ENCODE measurements at places on chromosomes 4 and X.
A peak's percentile ranks its signal among the peaks of the same experiment; 100 is the strongest.

DNA sequence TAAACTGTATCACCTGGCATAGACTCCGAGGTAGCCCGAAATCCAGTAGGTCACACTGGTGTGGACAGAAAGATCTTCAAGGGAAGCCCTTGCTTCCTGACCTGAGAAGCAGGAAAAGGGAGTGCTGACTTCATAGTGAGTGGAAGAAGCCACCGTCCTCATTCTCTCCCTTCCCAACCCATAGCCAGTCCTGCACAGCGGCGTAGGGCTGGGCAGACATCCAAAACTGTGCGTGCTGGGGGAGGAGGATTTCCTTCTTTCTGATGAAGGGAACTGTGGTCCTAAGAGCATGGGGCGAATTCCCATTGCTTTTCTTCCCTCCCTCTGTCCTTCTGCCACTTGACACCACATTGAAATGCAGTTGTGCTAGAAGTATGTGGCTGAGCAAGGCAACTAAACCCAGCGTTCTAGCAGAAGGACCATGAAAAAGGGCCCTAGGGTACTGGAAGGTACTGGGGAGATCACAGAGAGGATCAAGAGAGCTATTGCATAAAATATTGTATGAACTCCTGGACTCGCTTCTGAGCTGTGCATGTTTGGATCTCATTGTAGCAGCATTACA, 66.9 kb downstream of the STOX2 start:
- no peak for DNase-seq

- DNase-seq, result no peak
Measured at GRCh38 chr4:101050088-101050836, 297.1 kb downstream of the PPP3CA start.

GRCh38 chrX:136390921-136391320, 90.2 kb downstream of the ADGRG4 start:
- DNase-seq, result no peak

DNA sequence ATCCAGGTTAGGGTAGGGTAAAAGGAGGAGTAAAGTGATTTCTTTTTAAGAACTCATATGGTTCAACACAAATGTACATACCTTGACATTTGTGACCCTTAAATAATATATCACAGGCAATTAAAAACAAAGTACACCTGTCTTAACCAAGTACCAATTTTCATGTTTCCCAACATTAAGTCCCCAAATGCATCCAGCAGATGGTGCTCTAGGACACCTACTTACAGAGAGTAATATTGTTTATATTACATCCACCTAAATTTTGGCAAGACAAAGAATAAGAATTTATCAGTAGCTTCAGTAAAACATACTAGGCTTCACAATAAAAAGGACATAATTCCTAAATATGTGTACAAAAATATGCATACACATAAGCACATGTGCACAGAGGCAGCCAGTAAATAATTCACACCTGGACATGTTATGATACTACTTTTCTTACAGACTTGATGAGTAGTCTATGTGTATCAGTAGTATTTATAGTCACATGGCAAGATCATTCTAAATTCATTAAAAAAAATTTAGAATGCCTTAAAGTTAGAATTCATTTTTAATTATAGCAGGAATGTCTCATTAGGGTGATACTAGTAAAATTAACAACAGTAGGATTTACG, 219.7 kb downstream of the DCLK2 start:
- DNase-seq, result peak; percentile 15

GRCh38 chrX:45788941-45789348, 588.3 kb upstream of the DIPK2B start:
- DNase-seq, result no peak

- DNase-seq, result no peak
Measured at GRCh38 chr4:62523256-62523655, 1323.1 kb downstream of the ADGRL3 start.

GRCh38 chrX:14801136-14801535, 71.7 kb downstream of the FANCB start:
- no peak for DNase-seq

DNA sequence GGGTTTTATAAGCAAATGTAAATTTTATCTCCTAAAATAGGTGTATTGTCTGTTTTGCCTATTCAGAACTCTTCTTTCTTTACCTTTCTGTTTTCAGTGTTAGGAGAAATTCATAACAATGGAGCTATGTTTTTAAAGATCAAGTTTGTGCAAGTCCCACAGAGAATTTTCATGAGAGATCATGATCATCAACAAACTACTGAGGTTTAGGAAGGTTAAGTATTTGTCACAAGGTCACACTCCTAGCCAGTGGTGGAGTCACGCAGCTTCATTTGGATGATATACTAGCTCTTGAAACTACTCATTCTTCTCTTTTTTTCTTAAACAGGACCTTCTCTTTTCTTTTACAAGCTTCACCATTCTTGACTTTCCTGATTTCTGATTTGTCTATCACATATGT, 892.6 kb upstream of the FRG1 start:
- DNase-seq, result no peak

DNA sequence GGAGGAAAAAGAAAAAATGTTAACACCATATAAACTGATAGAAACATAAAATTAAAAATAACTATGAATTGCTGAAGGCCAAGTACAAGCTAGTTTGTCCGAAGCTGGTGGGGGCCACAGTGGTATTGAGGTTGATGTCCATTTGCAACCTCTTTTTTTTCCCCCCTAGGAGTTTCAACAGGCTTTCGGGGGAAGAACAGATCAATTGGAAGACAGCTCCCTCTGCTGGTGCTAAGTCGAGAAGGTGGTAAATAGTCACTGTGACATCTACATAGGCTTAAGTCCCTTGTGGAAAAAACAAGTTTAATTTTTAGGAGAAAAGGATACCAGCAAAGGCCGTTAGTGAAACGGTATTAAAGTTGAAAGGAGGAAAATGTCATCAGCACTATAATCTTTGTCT, 115.7 kb upstream of the ZXDA start:
- no peak for DNase-seq
